ENCODE measurements at places on chromosomes 12 and 14. TPM values are rescaled to one million over a fixed set of nuclear protein-coding genes. Genes with fewer than 3 reads are reported as not detected.

- DNase-seq, result no peak
Measured at GRCh38 chr12:114841557-114842251, 157.7 kb upstream of the TBX3 start.

The CIROP gene
- not detected for total RNA-seq

- DNase-seq, result no peak
Measured at GRCh38 chr14:40028991-40029390, 596.8 kb upstream of the FBXO33 start.

GRCh38 chr14:25875475-25875874 lies 722.4 kb downstream of the NOVA1 start:
- no peak for DNase-seq

DNA sequence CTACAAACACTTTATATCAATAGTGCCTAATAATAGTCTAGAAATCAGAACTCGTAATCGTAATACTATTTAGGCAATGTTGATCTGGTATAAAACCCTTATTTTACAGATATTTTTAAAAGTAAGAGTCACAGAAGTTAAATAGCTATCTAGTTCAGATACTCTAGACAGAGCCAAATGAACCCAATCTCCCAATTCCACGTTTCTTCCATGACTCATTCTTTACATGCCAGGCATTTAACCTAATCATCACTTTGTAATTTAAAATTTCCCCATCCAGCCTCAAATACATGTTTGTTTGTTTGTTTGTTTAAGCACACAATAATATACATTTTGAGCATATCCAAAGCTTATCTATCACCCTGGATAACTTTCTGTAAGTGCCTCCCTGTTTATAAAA lies 36.4 kb upstream of the GARIN6 start:
- DNase-seq, result peak; percentile 48

DNA sequence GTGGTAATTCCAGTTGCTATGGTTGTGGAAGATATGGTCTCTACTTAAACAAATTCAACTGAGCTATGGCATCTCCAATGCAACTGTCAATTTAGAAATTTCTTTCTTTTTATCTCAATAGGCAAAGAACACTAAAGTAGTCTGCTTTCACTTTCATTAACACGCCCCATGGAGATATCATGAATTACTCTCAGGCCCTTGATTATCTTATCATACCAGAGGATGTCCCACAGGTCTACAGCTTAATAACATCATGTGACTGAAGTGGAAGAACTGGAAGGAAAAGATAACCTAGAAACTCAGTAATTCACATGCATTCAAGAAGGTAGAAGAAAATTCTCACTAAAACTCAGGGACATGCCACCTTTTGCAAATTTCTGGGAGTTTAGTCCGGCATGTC lies 114.3 kb downstream of the FLRT2 start:
- DNase-seq, result no peak

DNA sequence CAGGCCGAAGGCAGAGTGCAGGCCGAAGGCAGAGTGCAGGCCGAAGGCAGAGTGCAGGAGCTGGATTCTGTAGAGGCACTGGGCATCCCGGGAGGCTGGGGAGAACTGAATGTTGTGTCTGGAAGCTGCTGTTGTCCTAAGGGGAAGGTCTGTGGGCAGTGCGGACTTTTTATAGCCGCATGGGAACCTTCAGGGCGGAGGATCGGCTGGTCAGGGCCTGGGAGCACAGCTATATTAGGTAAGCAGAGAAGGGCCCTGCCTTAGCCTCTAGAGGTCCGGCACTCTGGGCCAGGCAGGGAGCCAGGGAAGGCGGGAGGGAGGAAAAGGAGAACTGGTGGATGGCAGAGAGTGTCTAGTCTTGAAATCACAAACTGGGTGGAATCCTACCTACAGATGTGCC lies 14.2 kb downstream of the CABP1 start:
- no peak for DNase-seq

GRCh38 chr12:114448618-114448933 lies 42.6 kb upstream of the TBX5 start:
- no peak for DNase-seq

DNA sequence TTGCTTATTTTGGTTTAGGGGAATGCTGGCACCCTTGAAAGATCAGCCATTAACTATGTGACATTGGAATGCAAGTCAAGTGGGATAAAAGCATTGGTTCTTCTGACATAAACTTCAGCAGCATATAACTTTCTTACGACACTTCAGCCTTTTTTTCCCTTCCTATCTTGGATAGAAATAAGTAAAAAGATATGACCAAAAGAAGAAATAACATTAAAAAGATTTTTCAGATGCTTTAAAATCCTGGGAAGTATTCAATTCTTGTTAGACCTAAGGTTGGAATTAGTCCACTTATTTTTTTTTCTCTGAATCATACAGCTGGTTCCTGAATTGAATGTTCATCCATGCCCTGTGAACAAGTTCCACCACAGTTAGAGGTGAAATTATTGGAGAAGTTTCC lies 85.6 kb upstream of the TSPAN8 start:
- peak; percentile 56 for DNase-seq

DNA sequence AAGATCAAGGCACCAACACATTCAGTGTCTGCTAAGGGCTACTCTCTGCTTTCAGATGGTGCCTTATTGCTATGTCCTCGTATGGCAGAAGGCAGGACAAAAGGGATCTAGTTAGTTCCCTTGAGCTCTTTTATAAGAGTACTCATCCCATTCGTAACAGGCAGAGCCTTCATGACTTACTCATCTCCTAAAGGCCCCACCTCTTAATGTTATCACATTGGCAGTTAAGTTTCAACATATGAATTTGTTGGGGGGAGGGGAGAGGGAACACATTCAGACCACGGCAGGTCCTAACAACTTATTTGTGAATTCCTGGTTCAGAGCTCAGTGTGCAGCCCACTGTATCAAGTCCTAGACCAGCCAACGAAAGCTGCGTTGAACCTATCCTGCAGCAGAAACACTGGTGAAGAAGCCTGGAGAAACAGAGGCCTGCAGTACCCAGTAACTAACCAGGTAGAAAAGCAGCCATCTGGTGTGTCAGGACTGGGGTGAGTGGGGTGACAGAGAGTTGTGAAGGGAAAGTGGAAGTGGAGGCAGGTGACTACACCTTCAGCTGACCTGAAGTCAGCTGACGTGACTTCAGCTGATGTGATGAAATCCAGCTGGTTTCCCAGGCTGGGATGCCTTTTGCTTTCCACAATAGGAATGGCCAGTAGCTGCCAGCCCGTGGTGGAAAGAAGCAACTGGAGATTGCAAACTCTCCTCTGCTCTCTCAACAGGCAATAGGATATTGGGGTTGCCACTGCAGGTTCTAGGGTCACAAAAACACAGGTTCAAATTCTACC lies 101.6 kb upstream of the PLXNC1 start:
- DNase-seq, result no peak

DNA sequence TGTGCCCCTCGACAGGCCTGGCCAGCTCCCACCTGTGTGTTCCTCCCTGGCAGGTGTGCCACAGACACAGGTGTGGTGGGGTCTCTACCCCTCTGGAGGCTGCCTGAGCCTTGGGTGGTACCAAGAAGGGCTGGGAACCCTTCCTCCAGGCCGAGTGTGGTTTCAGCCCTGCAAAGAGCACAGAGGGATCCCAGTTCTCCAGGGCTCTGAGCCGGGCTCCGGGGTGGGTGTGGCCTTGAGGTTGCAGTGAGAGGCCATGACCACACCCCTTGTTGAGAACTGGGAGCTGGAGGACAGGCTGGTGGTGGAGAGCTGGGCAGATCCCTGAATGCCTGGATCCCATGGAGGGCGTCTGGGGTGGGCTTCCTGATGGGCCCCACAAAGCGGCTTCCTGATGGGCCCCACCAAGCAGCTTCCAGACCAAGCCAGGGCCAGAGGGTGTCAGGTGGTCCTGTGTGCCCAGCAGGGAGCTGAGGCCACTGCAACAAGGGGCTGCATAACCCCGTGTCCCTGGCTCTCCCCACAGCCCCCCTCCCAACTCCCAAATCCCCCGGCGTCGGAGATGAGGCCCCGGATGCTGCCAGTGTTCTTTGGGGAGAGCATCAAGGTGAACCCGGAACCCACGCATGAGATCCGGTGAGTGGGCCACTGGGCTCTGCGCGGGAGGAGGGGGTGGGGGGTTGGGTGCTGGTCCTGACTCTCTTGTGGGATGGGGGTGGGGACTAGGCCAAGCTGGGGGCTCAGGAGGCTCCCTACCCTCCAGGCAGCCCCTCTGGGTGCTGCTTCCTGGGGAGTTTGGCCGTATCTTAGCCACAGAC lies 16.6 kb downstream of the RFLNA start:
- no peak for DNase-seq

The NRL gene
- total RNA-seq, result 0.70 TPM

The DBX2 gene
- not detected for total RNA-seq

DNA sequence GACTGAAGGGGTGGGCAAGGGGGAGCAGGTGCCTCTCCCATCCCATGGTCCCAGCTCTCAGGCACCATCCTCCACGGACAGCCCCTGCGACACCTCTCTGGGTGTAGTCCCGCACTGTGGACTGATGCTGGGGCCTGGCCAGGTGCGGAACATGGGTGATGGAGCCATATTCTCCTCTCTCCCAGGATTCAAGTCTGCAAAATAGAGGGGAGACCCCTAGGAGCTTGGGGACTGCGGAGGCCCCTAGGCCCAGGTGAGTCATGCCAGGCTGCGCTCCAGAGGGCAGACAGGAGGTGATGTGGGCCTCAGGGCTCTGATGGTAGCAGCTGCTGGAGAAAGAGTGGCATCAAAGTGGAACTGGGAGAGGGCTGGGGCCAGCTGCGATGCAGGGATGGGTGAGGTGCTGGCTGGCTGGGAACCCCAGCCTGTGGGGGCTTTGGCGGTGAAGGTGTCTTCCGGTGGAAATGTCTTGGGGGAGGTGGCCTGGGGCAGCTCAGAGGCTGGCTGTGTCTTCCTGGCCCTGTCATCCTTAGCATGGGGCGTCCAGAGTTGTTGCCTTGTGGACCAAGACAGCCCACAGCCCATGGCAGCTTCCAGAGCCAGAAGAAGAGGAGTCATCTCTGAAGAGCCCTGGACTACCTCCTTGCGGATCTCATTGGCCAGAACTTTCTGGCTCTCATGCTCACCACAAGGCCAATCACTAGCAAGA lies 149.1 kb downstream of the KIF26A start:
- no peak for DNase-seq

- DNase-seq, result no peak
Measured at GRCh38 chr12:57874166-57875108, 27.9 kb upstream of the CTDSP2 start.

DNA sequence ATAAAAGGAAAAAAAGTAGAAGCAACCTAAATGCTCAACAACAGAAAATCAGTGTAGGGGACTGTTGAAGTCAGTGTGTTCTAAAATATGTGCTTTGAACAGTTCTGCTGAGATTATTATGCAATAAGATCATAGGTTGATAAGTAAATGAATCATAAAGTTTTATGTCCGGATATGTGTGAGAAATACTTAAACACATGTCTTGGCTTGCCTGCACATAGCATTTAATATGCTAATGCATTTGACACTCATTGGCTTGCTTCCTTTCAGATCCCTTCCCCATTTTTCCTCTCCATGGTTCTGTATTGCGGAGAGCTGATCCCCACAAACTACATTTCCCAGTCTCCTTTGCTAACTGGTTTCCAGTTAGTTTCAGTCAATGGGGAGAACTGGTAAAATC lies 573.8 kb upstream of the TBX3 start:
- peak; percentile 68 for DNase-seq

- DNase-seq, result no peak
Measured at GRCh38 chr14:65164068-65164824, 61.9 kb upstream of the MAX start.

The CCDC196 gene
- not detected for total RNA-seq

- DNase-seq, result no peak
Measured at GRCh38 chr14:89588016-89588415, 171.0 kb upstream of the FOXN3 start.

- DNase-seq, result no peak
Measured at GRCh38 chr14:23624830-23625404, 11.2 kb upstream of the DHRS2 start.

DNA sequence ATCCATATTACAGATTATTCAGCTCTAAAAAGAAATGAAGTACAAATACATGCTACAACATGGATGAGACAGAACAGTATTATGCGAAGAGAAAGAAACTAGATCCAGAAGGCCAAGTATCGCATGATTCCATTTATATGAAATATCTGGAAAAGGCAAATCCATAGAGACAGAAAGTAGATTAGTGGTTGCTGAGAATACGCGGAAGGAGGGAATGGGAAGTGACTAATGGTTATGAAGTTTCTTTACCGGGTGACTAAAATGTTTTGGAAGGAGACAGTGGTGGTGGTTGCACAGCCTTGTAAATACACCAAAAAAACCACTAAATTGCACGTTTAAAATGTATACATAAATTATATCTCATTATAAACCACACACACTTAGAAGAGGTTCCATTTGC lies 12.5 kb downstream of the PRDM4 start:
- peak; percentile 73 for DNase-seq

- DNase-seq, result no peak
Measured at GRCh38 chr14:92677087-92677668, 71.2 kb downstream of the LGMN start.

GRCh38 chr12:31326736-31327659 lies 1.0 kb upstream of the SINHCAF start:
- DNase-seq, result no peak

DNA sequence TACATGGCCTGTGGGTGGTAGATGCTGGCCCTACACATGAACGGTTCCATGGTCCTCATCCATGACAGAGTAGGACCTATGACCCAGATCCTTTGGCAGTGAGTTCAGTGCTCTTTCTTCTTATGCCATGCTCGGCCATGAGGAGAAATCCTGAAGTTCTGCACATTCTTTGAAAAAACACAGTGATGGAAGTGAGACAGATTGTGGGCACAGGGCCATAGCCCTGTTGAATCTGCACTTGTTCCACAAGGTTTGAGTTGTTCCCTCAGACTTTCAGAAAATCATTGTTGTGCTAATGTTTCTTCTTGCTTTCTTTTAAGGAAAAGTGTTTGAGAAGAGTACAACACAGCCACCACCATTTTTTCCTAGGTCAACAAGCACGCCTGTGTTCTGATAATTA lies 180.0 kb downstream of the C12orf75 start:
- DNase-seq, result no peak

GRCh38 chr12:58321414-58321813 lies 380.0 kb downstream of the ATP23 start:
- DNase-seq, result no peak

- no peak for DNase-seq
Measured at GRCh38 chr14:81342850-81343580, 57.1 kb downstream of the STON2 start.

DNA sequence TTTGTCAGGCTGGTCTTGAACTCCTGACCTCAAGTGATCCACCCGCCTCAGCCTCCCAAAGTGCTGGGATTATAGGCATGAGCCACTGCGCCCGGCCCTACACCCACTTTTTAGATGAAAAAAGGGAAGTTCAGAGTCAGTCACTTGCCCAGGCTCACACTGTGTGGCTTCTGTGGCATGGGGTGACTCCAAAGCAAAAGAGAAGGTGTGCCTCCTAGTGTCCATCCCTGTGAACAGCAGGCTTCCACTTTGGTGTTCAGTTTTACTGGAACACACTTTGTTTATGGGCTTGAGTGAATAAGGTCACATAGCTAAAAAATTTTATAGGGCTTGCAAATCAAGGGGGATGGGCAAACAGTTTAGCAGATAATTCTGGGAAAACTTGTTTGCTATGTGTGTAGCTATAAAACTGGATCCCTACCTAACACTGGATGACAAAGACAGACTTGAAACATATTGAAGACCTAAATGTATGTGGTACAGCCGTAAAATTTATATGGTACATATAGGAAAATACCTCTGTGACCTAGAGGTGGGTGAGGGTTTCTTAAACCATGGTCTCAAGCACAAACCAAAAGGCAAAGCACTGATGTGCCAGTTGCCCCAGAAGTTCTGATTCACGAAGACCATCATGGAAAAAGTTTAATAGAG lies 54.9 kb downstream of the EID3 start:
- no peak for DNase-seq

The PAH gene
- not detected for total RNA-seq

The MRPL52 gene
- total RNA-seq, result 169 TPM

The NINJ2 gene
- total RNA-seq, result not detected

The ZFYVE26 gene
- 26.3 TPM for total RNA-seq

- DNase-seq, result no peak
Measured at GRCh38 chr12:116436561-116437249, 122.5 kb upstream of the MAP1LC3B2 start.

Data from astrocyte (in vitro differentiated cells and primary cell).